ENCODE measurements at places on chromosomes 11 and 22.
A peak's percentile ranks its signal among the peaks of the same experiment; 100 is the strongest.

DNA sequence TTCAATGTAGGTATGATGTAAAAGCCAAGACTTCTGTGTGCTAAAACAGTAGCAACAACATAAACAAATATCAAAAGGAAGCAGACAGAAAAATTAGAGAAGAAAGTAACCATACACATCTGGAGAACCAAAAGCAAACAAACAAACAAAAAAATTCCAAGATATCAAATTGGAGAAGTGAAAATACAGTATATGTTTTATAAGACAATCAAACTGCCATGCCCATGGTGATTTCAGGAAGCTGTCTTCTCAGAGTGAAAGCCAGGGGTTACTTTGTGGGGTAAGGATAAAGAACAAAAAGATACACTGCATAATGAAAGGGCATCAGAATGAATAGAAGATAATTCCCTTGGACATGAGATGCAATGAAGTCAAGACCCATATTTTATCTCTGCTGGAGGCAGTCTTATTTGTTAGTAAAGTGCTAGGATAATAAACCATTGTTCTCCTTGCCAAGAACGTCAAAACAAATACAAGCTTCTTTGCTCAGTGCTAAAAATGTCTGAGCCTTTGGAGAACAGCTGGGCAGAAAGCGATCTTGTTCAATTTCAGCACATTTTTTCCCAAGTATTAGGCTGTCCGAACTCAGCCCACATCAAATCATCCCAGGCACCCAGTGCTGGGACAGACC is 38.1 kb upstream of the LDLRAD3 start:
- peaks cover 42% of the 10 kb centered on the region for H3K4me1 ChIP-seq
- H3K27me3 ChIP-seq, result no peaks in the 10 kb centered on the region
- no peak for DNase-seq
- no peaks in the 10 kb centered on the region for H3K36me3 ChIP-seq

GRCh38 chr11:7417328-7417727 is 68.0 kb upstream of the OLFML1 start:
- no peak for DNase-seq
- H3K27ac ChIP-seq, result no peak overlapping the region
- no peaks in the 10 kb centered on the region for H3K4me1 ChIP-seq
- H3K4me3 ChIP-seq, result no peak overlapping the region
- no peaks in the 10 kb centered on the region for H3K36me3 ChIP-seq

- H3K27ac ChIP-seq, result no peak overlapping the region
- H3K27me3 ChIP-seq, result no peaks in the 10 kb centered on the region
- H3K4me1 ChIP-seq, result no peaks in the 10 kb centered on the region
- no peaks in the 10 kb centered on the region for H3K36me3 ChIP-seq
- DNase-seq, result no peak
- H3K4me3 ChIP-seq, result no peak overlapping the region
Measured at GRCh38 chr11:197741-198235, 4.9 kb downstream of the SCGB1C1 start.

DNA sequence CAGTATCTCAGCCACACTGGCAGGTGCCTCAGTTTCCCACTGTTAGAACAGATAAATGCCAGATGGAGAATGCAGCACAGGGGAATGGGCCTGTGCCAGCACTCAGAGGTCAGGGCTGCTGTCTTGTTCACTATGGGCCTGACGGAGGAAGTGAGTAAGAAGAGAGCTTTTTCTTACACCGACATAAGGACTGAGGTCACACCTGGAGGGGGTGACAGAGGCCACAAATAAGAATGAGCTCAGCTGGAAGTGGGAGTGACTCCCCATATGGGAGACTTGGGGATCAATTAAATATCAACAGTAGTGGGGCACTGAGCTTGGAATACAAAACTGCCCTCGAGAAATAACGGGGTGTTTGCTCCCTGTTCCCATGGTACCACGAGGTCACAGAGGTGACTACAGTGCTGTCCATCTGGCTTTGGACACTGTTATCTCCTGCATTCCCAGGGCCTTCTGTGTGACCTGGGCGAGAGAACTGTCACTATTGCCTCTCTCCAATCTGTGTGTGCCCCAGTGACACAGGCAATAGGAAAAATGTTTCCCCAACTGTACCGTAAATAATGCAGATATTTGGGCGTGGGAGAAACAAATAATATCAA is 94.1 kb upstream of the NNMT start:
- H3K27me3 ChIP-seq, result no peaks in the 10 kb centered on the region
- H3K36me3 ChIP-seq, result no peaks in the 10 kb centered on the region
- DNase-seq, result no peak
- peaks cover 62% of the 10 kb centered on the region for H3K4me1 ChIP-seq
- H3K4me3 ChIP-seq, result no peak overlapping the region

- H3K4me1 ChIP-seq, result peaks cover 4% of the 10 kb centered on the region
- H3K27ac ChIP-seq, result no peak overlapping the region
- H3K36me3 ChIP-seq, result no peaks in the 10 kb centered on the region
- DNase-seq, result no peak
- H3K4me3 ChIP-seq, result no peak overlapping the region
- H3K27me3 ChIP-seq, result no peaks in the 10 kb centered on the region
Measured at GRCh38 chr11:119663279-119663678, 65.7 kb downstream of the NECTIN1 start.

DNA sequence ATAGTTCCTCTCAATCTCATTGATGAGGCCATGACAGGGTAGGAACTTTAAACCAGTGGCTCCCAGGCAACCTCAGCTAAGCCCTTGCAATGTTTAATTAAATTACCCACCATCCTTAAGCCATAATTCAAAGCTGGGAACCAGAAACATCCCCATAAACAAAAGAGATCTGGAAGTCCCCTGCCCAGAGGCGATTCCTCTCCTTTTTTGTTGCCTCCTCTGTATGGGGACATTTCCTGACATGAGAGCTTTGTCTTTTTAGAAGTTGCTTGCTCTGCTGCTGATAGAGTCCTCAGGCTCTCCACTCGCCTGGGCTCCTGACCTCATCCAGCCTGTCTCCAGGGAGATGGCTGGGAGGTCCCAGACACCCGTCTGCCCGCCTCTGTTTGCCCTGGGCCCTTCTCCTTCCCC is 3.2 kb downstream of the DTX4 start:
- no peak overlapping the region for H3K4me3 ChIP-seq
- DNase-seq, result no peak
- peak overlapping the region; percentile 67 for H3K27ac ChIP-seq
- H3K27me3 ChIP-seq, result no peaks in the 10 kb centered on the region

GRCh38 chr11:34149786-34150185 is 44.4 kb downstream of the NAT10 start:
- no peaks in the 10 kb centered on the region for H3K27me3 ChIP-seq
- H3K4me3 ChIP-seq, result no peak overlapping the region
- no peaks in the 10 kb centered on the region for H3K4me1 ChIP-seq
- DNase-seq, result no peak

GRCh38 chr22:41057076-41057475 is 35.3 kb upstream of the EP300 start:
- H3K4me1 ChIP-seq, result no peaks in the 10 kb centered on the region
- no peak overlapping the region for H3K27ac ChIP-seq
- H3K4me3 ChIP-seq, result no peak overlapping the region
- DNase-seq, result no peak

- H3K27ac ChIP-seq, result no peak overlapping the region
- peaks cover 7% of the 10 kb centered on the region for H3K36me3 ChIP-seq
- H3K4me1 ChIP-seq, result no peaks in the 10 kb centered on the region
- no peak for DNase-seq
- no peaks in the 10 kb centered on the region for H3K27me3 ChIP-seq
Measured at GRCh38 chr22:29022101-29022817, 39.4 kb downstream of the C22orf31 start.

DNA sequence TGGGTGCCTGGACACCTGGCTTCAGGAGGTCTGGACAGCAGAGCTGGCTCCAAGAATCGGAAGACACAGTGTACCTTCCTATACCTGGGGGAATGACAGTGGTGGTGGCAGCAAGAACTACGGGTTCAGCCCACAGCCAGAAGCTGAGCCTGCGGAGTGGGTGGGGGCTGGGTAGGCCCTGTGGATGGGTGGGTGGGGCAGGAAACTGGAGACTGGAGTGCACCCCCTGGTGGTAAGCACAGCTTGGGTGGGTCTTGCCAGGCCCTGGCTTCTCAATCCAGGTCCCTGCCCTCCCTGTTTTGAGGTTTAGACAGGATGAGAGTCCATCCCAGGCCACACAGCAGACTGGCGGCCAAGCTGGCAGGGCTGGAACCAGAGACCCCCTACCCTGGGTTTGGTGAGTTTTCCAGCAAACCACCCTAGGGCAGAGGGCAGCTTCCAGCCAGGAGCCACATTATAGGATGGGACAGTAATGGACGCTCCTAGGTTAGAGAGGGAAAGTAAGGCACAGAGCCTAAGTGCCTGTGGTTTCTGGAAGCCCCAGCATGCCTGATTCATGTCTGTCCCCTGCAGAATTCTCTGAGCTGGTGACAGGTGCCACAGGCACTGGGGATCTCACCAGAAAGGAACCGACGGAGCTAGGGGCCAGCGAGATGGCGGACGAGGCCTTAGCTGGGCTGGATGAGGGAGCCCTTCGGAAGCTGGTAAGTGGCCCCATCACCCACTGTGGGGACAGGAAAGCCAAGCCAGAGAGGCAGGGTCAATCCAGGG is 1.7 kb downstream of the SMTN start:
- no peak for DNase-seq
- peaks cover 52% of the 10 kb centered on the region for H3K4me1 ChIP-seq
- peaks cover 2% of the 10 kb centered on the region for H3K36me3 ChIP-seq
- H3K27me3 ChIP-seq, result no peaks in the 10 kb centered on the region

- H3K4me3 ChIP-seq, result no peak overlapping the region
- no peaks in the 10 kb centered on the region for H3K27me3 ChIP-seq
- peaks cover 91% of the 10 kb centered on the region for H3K36me3 ChIP-seq
- H3K27ac ChIP-seq, result no peak overlapping the region
- DNase-seq, result no peak
Measured at GRCh38 chr22:43992331-43992821, 31.7 kb upstream of the PARVB start.

- H3K36me3 ChIP-seq, result no peaks in the 10 kb centered on the region
- H3K4me1 ChIP-seq, result no peaks in the 10 kb centered on the region
- H3K27ac ChIP-seq, result no peak overlapping the region
- DNase-seq, result no peak
- H3K27me3 ChIP-seq, result no peaks in the 10 kb centered on the region
Measured at GRCh38 chr11:122642472-122642922, 13.0 kb upstream of the UBASH3B start.

- no peak for DNase-seq
- H3K4me3 ChIP-seq, result no peak overlapping the region
- no peak overlapping the region for H3K27ac ChIP-seq
- H3K36me3 ChIP-seq, result no peaks in the 10 kb centered on the region
Measured at GRCh38 chr11:124791626-124792341, 8.4 kb downstream of the MSANTD2 start.

- no peaks in the 10 kb centered on the region for H3K27me3 ChIP-seq
- peaks cover 9% of the 10 kb centered on the region for H3K4me1 ChIP-seq
- H3K27ac ChIP-seq, result no peak overlapping the region
Measured at GRCh38 chr11:117983163-117983475, 3.1 kb upstream of the IL10RA start.

Measured in tibial nerve (tissue), 4 donors.